ENCODE measurements at places on chromosomes 4 and X. TPM values are rescaled to one million over a fixed set of nuclear protein-coding genes. Genes with fewer than 3 reads are reported as not detected.

The BGN gene
- total RNA-seq: not detected

The KLHL2 gene
- total RNA-seq: 32.3 TPM

The KLB gene
- not detected for total RNA-seq

DNA sequence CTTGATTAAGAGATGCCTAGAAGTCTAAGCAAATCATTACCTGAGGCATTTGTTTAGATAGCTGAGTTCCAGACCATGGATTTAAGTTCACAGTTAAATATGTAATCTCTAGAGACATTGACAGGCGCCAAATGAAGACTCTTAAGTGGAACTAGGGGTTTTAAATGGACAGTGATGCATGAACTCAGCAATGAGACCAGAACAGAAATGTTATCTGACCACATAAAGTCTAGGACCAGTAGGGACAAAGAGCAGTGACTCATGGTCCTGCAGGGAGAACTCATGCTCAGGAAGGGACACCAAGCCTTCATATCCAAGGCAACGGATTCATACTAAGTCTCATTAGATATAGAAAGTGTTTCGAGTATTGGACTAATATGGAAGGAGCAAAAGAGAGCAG lies 152.3 kb downstream of the PPARGC1A start:
- no peak for DNase-seq

- DNase-seq: peak; percentile 53
These were observed 19.5 kb downstream of the UTP14A start for GRCh38 chrX:129925305-129926092.

DNA sequence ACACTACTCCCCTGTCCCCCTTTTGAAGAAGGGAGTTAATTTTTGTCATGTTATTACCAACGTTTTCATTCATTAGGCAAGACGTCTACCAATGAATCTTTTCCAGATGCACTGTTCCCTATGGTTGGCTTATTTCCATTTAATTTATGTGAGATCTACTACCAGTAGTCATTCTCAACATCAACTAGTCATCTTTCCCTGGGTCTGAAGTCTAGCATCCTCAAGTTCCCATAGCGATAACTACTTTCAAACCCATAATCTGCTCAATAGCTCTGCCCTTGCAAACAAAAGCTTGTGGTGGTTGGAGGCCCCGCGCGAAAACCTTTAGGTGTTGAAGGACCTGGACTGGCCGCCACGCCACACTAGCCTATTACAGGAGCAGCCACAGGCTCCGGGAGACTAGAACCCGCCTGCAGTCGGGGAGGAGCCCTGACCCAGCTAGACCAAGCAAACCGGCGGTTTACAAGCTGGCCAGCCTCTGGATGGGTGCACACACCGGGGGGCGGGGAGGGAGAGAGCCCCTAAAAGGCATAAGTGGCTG lies 746 bp downstream of the PPAT start:
- DNase-seq: peak; percentile 26
